Endothelial cell of umbilical vein (primary cell): ENCODE measurements at places on chromosomes 7 and 10. TPM values are rescaled to one million over a fixed set of nuclear protein-coding genes. Genes with fewer than 3 reads are reported as not detected.

Gene LRRC61
- total RNA-seq = 0.39 TPM in 1 of 2 replicates, not detected in the other

Gene TMEM236
- total RNA-seq = 0.24 TPM in 1 of 2 replicates, not detected in the other

Gene TMEM273
- total RNA-seq = 2.1 and 3.7 TPM in 2 replicates

Gene ITGA8
- 0.12 and 0.40 TPM in 2 replicates for total RNA-seq

Gene ANXA8L1
- not detected in 2 replicates for total RNA-seq

Gene CALHM3
- not detected in 2 replicates for total RNA-seq

Gene ARHGEF5
- 0.88 and 1.5 TPM in 2 replicates for total RNA-seq

Gene HOGA1
- total RNA-seq = 0.46 and 0.91 TPM in 2 replicates

Gene FAM13C
- total RNA-seq = 0.67 TPM in 1 of 2 replicates, not detected in the other
